Kidney (tissue), 22 donors: ENCODE measurements at places on chromosomes 1 and 21. TPM values are rescaled to one million over a fixed set of nuclear protein-coding genes. Genes with fewer than 3 reads are reported as not detected.

The IL19 gene
- 3.6 TPM for total RNA-seq

The SLC2A5 gene
- 6.4 TPM for total RNA-seq

DNA sequence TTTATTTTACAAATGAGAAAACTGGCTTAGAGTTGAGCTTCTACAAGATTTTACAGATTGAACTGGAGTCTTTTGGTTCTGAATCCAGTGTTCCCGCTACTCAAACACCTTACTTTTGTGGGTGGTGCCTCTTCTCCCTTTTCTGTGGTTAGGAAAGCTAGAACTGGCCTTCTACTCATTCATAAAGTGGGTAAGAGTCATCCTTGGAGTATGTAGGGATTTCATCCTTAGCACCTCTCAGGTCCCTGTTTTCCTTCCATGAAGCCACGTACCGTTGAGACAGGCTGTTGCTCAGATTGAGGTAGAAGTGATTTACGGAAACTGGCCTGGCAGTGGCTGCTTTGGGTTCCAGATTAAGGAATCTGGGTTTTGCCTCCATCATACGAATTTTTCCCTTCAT is 35.8 kb downstream of the WNT4 start:
- no peaks in the 10 kb centered on the region for H3K36me3 ChIP-seq
- H3K4me3 ChIP-seq, result no peak overlapping the region

DNA sequence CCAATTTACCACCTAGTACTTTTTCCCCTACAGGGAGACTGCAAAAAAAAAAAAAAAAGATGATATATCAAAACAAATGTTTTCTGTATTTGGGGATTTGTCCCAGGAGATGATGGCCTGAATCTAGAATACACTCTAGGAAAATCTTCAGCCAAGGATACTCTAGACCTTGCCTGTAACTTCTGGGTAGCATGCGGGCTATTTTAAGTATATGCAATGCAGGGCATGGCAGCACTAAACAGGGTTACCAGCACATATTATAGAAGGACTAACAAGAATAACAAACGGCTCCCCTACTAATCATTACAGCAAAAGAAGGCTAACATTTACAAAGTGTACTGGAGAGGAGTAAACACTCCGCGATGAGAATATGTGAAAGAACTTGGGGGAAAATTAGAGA is 109.6 kb downstream of the GPATCH2 start:
- no peaks in the 10 kb centered on the region for H3K36me3 ChIP-seq
- no peaks in the 10 kb centered on the region for H3K27me3 ChIP-seq
- H3K4me1 ChIP-seq, result no peaks in the 10 kb centered on the region
- no peak overlapping the region for H3K4me3 ChIP-seq
- H3K27ac ChIP-seq, result no peak overlapping the region

The GJC2 gene
- total RNA-seq, result 6.0 TPM

DNA sequence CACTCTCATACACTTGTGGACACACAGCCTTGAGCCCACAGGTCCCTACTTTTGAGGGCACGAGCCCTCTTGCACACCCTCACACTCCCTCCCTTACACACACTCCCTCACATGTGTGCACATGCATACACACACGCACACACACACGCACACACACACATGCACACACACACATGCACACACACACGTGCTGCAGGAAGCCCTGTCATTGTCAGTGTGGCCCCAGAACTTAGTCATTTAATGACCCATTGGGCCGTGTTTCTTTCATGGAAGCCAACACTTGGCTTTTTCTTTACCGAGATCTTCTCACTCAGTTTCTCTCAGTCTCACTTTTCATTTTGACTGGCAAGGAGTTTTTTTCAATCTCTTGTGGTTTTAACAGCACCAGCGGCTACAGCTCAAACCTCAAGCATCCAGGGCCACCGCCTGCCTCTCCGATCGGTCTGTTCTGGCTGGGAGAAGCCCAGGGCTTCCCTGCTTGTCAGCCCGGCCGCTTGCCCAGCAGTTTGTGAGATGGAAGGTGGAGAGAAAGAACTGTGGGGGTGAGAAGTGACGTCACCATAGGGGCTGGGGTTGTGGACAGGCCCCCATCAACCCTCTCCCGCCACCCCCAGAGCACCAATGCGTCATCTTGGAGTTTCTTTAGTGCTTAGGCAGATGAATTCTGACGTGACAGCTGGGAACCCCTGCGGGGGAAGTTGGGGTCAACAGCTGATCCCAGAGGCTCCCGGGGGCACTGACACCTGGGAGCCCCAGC is 15.8 kb upstream of the TNFRSF8 start:
- no peaks in the 10 kb centered on the region for H3K36me3 ChIP-seq
- no peak overlapping the region for H3K4me3 ChIP-seq
- no peak overlapping the region for H3K27ac ChIP-seq
- no peaks in the 10 kb centered on the region for H3K4me1 ChIP-seq
- no peaks in the 10 kb centered on the region for H3K27me3 ChIP-seq

DNA sequence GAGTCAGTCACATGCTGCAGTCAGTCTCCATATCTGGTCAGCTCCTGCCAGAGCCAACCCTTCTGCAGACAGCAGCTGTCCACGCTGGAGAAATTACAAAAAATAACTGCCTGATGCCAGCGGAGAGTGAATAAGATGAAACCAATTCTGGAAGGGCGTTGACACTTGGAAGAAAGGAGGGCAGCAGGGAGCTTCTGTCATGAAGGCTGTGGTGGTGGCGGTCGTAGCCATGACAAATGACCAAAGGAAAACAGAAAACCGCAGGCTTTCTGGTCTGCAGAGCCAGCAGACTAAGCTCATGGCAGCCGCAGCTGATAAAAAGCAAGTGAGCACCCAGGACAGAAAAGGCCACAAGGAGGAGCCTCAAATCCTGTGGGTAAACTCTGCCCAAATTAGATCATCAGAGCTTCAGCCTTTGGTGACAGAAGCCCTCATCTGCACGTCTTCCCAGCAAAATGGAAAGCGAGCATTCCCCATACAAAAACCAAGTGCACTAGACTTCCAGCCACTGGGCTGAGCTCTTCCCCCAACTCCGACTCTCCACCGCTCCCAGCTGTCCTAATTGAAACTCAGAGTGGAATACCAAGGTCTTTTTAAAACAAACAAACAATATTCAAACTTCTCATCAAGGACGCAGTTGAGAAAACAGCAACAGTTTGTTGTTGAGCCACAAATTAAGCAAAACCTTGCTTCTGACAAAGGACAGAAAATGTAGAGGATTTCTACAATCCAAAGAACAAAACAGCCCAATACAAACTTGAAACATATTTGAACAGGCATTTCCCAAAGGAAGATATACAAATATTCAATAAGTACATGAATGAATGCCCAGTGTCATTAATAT is 28.7 kb downstream of the RSPH1 start:
- no peak overlapping the region for H3K4me3 ChIP-seq
- peaks cover 12% of the 10 kb centered on the region for H3K4me1 ChIP-seq
- no peaks in the 10 kb centered on the region for H3K36me3 ChIP-seq
- no peak for DNase-seq
- no peak overlapping the region for H3K27ac ChIP-seq
- H3K27me3 ChIP-seq, result no peaks in the 10 kb centered on the region

DNA sequence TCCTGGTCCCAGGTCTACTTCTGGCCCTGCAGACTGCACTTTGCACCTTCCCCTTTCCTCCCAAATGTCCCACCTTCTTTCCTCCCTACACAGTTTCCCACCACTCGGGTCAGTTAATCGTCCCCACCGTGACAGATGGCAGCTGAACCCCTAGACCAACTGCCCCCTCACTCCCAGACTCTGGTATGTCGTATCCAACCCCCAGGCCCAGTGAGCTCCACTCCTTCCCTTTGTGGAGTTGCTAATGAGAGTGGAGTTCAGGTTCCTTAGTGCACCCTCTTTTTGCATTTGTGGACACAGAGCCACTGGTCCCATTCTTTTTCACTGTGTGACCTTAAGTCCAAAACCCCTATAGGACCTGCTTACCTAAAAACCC is 1.8 kb downstream of the MAN1C1 start:
- H3K4me3 ChIP-seq, result peak overlapping the region; percentile 75
- H3K4me1 ChIP-seq, result no peaks in the 10 kb centered on the region
- no peaks in the 10 kb centered on the region for H3K36me3 ChIP-seq
- H3K27ac ChIP-seq, result no peak overlapping the region
- no peaks in the 10 kb centered on the region for H3K27me3 ChIP-seq

- peak; percentile 51 for DNase-seq
- no peaks in the 10 kb centered on the region for H3K36me3 ChIP-seq
- no peak overlapping the region for H3K27ac ChIP-seq
- no peaks in the 10 kb centered on the region for H3K27me3 ChIP-seq
- H3K4me3 ChIP-seq, result no peak overlapping the region
Observed at GRCh38 chr1:240526312-240526711, 85.6 kb downstream of the GREM2 start.

GRCh38 chr1:4307468-4307845 is 347.0 kb upstream of the AJAP1 start:
- H3K4me1 ChIP-seq, result no peaks in the 10 kb centered on the region
- no peak overlapping the region for H3K4me3 ChIP-seq
- no peaks in the 10 kb centered on the region for H3K36me3 ChIP-seq
- H3K27me3 ChIP-seq, result no peaks in the 10 kb centered on the region
- DNase-seq, result no peak

- H3K36me3 ChIP-seq, result no peaks in the 10 kb centered on the region
- no peaks in the 10 kb centered on the region for H3K27me3 ChIP-seq
- no peaks in the 10 kb centered on the region for H3K4me1 ChIP-seq
Observed at GRCh38 chr1:165144757-165145397, 211.6 kb downstream of the LMX1A start.

- no peak overlapping the region for H3K4me3 ChIP-seq
- no peaks in the 10 kb centered on the region for H3K36me3 ChIP-seq
- H3K27me3 ChIP-seq, result no peaks in the 10 kb centered on the region
- H3K4me1 ChIP-seq, result peaks cover 2% of the 10 kb centered on the region
Observed at GRCh38 chr1:168134642-168135041, 2.1 kb downstream of the GPR161 start.

The BTBD19 gene
- 16.5 TPM for total RNA-seq

The SMPDL3B gene
- total RNA-seq, result 9.7 TPM

DNA sequence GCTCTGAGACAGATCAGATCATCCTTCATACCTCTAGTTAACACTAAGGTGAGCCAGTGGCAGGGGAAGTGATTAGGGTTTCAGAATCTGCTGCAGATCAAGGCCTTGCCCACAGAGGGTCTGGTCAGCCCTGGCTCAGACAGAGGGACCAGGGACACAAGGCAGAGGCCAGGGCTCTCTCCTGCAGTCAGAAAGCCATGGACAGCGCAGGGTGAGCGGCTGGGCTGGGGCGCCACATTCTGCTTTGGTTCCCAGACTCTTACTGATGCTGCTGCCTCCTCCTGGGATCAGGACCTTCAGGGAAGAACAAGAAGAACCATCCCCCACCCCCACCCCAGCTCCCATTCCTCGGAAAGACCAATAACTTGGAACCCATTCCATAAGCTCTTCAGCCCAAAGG is 43.1 kb downstream of the GPR161 start:
- H3K4me1 ChIP-seq, result no peaks in the 10 kb centered on the region
- H3K4me3 ChIP-seq, result no peak overlapping the region
- H3K27ac ChIP-seq, result no peak overlapping the region
- H3K27me3 ChIP-seq, result no peaks in the 10 kb centered on the region
- H3K36me3 ChIP-seq, result no peaks in the 10 kb centered on the region
- DNase-seq, result no peak

- H3K4me1 ChIP-seq, result peaks cover 3% of the 10 kb centered on the region
- DNase-seq, result no peak
- H3K27ac ChIP-seq, result no peak overlapping the region
Observed at GRCh38 chr1:176199707-176200106, 7.4 kb downstream of the COP1 start.
